NCI-H1436 treated with DMSO at 0.1 percent for 48 hours (cell line): ENCODE measurements at places on chromosomes 5 and 9.

DNA sequence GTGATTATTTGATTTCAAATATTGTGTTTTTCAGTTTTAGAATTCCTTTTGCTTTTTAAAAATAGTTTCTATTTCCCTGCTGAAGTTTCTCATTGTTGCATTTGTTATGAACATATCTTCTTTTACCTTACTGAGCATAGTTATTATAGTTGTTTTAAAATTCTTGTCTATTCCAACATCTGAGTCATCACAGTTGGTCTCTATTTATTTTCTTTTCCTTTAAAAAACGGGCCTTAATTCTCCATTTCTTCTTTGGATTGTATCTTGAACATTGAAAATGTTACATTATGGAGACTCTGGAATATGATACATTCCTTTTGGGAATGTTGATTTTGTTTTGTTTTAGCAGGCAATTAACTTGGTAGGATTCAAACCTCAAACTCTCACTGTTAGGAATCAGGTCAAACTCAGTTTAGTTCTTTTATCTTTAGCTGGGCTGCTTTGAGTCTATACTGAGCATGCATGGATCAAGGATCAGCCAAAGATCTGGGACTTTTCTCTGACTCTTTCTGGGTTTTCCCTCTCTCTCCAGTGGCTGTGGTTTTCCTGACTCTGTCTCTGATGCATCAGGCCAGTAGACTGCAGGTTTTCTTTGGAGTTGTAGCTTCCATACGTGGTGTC is 70.3 kb downstream of the TEK start:
- no peak for DNase-seq

GRCh38 chr9:9002826-9003583 is 1203.4 kb upstream of the DMAC1 start:
- no peak for DNase-seq

- DNase-seq, result no peak
Observed at GRCh38 chr5:160496334-160496733, 74.7 kb downstream of the PTTG1 start.

GRCh38 chr5:555058-555623 is 30.9 kb upstream of the SLC9A3 start:
- no peak for DNase-seq

- DNase-seq, result no peak
Observed at GRCh38 chr5:43357067-43357466, 43.9 kb upstream of the HMGCS1 start.

DNA sequence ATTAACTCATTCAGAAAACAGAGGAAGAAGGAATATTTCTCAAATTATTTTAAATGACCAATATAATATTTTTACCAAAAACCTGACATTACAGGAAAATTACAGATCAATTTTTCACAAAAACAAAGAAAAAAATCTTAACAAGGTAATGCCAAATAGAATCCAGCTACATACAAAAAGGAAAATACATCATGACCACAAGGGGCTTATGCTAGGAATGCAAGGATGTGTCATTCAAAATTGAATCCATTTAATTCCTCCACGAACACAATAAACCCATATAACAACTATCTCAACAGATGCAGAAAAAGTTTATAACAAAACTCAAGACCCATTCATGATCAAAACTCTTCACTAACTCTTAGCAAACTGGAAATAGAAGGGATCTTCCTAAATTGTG is 239.8 kb downstream of the EPB41L4A start:
- no peak for DNase-seq

- no peak for DNase-seq
Observed at GRCh38 chr5:60522292-60522905, 177.6 kb downstream of the DEPDC1B start.

- no peak for DNase-seq
Observed at GRCh38 chr9:83932851-83933250, 11.6 kb upstream of the KIF27 start.

DNA sequence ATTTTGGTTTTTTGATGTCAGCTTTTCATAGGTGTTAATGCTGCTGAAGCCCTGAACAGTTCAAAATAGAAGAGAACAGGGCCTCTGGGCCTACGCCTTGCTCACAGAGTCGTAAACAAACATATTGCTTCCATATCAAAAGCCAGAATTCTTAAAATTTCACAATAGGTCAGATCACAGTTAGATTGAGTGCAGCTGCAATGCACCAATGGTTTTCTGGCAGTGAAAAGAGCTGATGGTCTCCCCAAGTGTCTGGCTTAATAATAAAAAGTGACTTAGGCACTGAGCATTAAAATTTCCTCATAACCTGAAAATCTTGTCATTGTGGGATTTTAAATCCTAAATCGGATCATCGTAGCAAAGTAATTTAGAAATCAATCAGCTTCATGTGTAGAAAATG is 493.0 kb downstream of the CAAP1 start:
- DNase-seq, result no peak

DNA sequence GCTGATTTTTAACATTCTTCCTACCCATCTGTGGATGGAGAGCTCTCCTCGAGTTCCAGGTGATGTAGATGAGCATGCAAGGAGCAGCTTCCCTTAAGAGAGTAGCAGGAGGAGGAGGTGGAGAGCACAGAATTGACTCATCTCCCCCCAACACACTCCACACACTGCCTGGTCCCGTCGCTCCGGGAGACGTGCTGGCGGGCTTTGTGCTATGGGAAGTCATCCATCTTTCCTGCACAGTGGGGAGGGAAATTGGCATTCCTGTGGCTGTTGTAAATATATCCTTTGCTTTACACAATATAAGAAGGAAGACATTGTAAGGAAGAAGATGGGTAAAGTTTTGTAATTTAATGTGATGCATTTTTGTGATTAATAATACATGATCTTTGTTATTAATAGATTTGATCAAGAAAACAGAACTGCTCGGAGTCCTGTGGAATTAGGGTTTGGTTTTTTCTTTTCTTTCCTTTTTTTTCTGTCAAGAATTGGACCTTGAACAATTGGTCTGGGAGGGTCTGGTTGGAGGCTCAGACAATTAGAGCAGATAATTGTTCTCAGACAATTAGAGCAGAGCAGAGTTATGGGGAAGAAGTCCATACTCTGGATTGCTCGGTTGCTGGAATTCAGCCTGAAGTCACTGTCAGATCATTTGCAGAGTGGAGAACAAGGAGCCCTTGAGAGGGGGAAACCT is 297.8 kb downstream of the GADD45G start:
- DNase-seq, result no peak

GRCh38 chr5:60092671-60093422 is 199.3 kb upstream of the PDE4D start:
- DNase-seq, result no peak

GRCh38 chr9:73064315-73064714 is 87.3 kb upstream of the ANXA1 start:
- no peak for DNase-seq

- DNase-seq, result no peak
Observed at GRCh38 chr5:157793301-157793700, 49.8 kb downstream of the LSM11 start.

DNA sequence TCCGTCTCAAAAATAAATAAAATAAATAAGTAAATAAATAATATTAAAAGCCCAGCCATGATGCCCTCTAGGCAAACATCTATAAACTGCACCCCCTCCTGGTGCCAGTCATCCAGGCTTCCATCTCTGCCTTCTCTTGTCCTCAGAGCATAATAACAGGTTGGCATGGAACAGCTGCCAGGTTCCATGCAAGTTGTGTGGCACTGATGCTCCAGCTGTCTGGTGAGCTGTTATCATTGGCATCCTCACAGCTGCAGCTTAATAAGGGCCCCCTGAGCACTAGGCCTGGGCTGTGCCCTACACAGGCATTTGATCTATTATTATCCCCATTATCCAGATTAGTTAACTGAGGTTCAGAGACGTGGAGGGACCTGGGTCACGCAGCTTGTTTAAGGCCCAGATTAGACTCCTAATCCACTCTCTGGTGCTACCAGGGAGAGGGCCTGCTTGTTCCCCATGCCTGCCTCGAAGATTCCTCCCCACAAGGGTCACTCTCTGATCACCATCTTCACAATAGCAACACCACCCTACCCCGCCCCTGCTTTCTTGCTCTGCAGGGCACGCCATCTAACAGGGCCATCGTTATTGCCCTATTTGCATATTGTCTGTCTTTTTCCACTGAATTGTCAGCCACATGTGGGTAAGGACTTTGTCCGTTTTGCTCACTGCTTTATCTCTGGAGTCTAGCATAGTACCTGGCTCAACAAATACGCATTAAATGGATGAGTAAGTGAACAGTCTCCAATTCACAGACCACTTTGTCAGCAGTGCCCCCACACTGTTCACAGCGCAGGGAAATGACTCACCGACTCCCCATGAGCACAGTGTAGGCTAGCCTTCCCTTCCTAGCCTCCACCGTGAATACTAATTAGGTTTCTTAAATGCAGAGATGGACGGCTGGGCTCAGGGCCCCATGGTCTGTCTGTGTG is 1.5 kb upstream of the DNM1 start:
- no peak for DNase-seq

DNA sequence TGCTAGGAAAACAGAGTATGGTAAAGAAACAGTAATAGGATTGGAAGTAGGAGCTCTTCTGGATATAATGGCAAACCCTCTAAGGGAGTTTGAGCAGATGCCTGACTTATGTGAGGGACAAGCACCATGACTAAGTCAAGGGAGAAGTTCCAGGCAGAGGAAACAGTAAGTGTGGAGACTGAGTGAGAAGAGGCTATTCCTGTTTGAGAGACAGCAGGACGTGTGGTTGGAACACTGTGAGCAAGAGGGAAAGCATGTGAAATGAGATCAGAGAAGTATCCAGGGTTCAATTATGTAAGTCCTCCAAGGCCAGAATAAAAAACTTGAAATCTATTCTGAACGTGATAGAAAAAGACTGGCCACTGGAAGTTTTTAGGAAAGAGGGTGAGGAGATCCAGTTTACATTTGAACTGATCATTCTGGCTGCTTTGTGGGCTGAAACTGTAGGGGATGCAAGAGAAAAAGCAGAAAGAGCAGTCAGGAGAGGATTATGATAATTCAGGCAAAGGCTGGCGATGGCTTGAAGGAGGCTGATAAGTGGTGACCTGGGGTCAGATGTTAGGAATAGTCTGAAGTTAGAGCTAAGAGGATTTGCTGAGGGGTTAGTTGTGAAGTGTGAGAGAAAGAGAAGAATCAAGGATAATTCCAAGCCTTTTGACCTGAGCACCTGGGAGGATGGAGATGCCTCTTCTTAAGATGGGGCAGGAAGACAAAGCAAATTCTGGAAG is 19.2 kb downstream of the DMAC1 start:
- no peak for DNase-seq

DNA sequence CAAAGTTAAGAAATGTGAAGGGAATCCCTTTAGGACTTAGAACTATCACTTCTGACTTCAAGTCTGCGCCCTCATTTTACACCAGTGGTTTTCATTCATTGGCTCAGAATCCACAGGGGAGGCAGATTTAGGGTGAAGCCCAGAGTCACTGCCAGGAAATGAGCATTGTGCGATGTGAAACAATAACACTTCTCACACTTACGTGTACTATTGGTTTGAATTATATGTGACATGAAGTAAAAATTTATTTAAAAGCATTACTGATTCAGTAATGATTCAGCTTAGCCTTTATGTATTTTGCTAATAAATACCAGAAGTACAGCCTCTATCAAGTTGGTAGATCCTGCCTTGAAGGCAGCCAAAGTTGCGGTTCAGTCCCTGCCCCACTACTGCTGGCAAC is 98.6 kb downstream of the PAM start:
- DNase-seq, result no peak
